ENCODE measurements at places on chromosomes 7 and 10. TPM values are rescaled to one million over a fixed set of nuclear protein-coding genes. Genes with fewer than 3 reads are reported as not detected.

GIMAP8 gene
- polyA plus RNA-seq, result not detected

- no peaks in the 10 kb centered on the region for H3K27me3 ChIP-seq
- no peak for DNase-seq
- H3K4me3 ChIP-seq, result peak overlapping the region; percentile 67
- H3K36me3 ChIP-seq, result no peaks in the 10 kb centered on the region
Measured at GRCh38 chr10:73095481-73096021, 1.1 kb downstream of the P4HA1 start.

ASB10 gene
- polyA plus RNA-seq, result not detected

CLCN1 gene
- polyA plus RNA-seq, result 0.36 TPM

DNA sequence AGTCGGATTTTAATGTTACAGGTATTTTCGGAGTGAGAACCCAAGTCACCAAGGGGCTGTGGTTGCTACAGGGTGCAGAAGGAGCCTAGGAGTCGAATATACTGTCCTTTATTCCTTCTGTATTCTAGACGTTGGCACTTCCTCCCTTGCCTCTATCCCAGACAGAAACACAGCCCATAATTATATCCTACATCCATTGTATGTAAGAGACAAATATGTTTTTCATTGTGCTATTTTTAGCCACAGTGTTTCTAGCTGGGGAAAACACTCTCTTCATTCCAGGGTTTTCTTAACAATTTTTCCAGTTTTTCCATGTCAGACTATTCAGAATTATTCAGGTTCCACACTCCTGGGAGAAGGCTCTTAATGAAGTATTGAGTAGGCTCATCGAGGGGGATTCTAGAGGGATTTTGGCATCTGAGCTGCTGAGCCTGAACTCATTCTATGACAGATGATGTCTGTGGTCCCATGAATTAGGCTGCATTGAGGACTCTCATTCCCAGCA is 32.6 kb downstream of the KIAA1217 start:
- no peak overlapping the region for H3K4me3 ChIP-seq
- DNase-seq, result no peak
- no peaks in the 10 kb centered on the region for H3K36me3 ChIP-seq
- H3K27ac ChIP-seq, result no peak overlapping the region
- peaks cover 9% of the 10 kb centered on the region for H3K4me1 ChIP-seq

- H3K4me3 ChIP-seq, result no peak overlapping the region
- no peak for DNase-seq
- H3K4me1 ChIP-seq, result 0 out of 2 replicates have a peak, but pooled peaks cover 2% of the 10 kb centered on the region
- no peak overlapping the region for H3K27ac ChIP-seq
- no peaks in the 10 kb centered on the region for H3K27me3 ChIP-seq
Measured at GRCh38 chr10:78191301-78191700, 157.6 kb downstream of the RPS24 start.

Measured in H1 (cell line).